ENCODE measurements at places on chromosomes 3 and 15. TPM values are rescaled to one million over a fixed set of nuclear protein-coding genes. Genes with fewer than 3 reads are reported as not detected.

Gene NCEH1
- 24.9 TPM for total RNA-seq

Gene GOLGA8Q
- total RNA-seq, result 3.3 TPM

Gene PSMA4
- total RNA-seq, result 45.8 TPM

Gene IQGAP1
- total RNA-seq, result 354 TPM

Gene ZFAND6
- 86.7 TPM for total RNA-seq

Gene LRRC57
- 12.3 TPM for total RNA-seq

Gene MAP1A
- total RNA-seq, result 12.7 TPM

Gene PLA2G4D
- total RNA-seq, result 0.16 TPM

Gene POLQ
- total RNA-seq, result 0.79 TPM

Gene CCRL2
- total RNA-seq, result 13.9 TPM

DNA sequence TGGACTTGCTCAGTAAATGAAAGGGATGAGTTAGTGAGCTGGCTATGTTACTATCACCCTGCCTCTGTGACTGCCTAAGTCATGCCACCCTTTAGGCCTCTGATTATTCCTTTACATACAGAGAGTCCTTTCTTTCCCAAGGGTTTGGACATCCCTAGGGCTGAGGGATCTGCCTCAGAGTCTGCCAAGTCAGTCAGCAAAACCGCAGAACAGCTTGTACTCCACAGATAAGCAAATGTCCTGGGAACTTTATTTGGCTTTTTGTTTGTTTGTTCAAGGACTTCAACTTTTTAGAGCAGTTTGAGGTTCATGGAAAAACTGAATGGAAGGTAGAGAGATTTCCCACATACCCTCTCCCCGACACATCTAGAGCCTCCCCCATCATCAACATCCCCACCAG is 82.6 kb upstream of the TRIM42 start:
- no peaks in the 10 kb centered on the region for H3K36me3 ChIP-seq
- no peak overlapping the region for H3K27ac ChIP-seq
- H3K27me3 ChIP-seq, result no peaks in the 10 kb centered on the region
- H3K4me3 ChIP-seq, result no peak overlapping the region
- no peak for DNase-seq

DNA sequence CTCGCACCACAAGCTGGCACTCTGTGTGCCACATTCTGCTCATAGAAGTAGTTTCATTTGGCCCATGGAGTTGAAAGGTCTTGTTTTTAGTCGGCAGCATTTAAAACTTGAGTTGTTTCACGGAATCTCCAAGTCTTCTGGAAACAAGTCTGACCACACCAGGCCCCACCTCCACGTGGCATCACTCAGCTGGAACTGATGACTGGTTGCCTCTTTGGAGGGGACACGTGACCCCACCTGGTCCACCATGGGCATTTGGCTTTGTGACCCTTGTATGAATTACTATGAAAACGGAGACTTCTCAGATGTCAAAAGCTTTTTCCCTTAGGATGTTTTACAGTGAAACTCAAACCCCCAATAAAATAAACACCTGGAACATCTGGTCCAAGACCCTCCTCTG is 74.9 kb downstream of the NTRK3 start:
- H3K27me3 ChIP-seq, result no peaks in the 10 kb centered on the region
- no peaks in the 10 kb centered on the region for H3K36me3 ChIP-seq
- H3K4me3 ChIP-seq, result no peak overlapping the region
- H3K27ac ChIP-seq, result no peak overlapping the region
- no peak for DNase-seq

DNA sequence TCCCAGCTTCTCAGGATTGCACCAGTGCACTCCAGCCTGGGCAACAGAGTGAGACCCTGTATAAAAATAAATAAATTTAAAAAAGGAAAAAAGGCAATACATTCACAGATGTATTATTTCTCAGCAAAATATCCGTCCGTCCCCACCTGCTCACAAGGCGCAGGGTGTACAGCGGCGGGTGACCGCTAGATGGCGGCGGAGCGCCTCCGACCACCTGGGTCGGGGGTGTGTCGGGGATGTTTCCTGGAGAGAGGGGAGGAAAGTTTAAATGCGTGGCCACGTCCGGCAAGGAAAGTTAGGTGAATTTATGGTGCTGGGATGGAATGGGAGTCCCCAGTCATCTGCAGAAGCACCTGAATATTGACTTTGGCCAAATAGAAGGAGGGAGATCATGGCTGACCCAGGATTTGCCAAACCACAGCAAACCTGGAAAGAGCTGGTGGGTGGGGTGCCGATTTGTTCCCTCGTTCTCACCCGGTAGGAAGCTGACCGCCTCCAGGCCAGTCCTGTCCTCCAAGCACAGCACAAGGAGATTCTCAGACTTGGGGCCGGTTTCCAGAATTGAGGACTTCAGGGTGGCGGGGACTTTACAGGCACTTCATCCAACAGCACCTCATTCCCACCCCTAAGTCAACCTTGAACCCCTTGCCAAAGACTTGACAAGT is 88.3 kb downstream of the TMEM266 start:
- H3K27me3 ChIP-seq, result peaks cover 8% of the 10 kb centered on the region
- peak; percentile 63 for DNase-seq
- no peak overlapping the region for H3K27ac ChIP-seq
- no peak overlapping the region for H3K4me3 ChIP-seq
- no peaks in the 10 kb centered on the region for H3K36me3 ChIP-seq
- no peaks in the 10 kb centered on the region for H3K4me1 ChIP-seq

DNA sequence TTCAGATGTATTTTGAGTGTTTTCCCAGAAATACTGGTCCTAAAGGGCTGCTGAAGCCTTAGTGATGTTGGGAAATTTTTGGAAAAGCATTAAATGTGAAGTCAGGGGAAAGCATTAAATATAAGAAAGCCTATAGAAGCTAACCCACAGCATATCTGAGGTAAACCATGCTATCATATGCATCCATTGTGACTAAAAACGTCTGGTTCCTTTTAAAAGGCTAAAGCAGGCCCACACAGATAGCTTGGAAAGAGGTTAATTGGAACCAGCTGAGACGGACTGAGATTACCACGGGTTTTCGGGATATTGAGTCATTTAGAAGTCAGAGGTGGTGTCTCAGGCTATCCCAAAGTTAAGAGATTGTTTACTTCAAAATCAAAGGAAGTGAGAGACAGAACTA is 78.2 kb downstream of the CYP19A1 start:
- H3K4me1 ChIP-seq, result no peaks in the 10 kb centered on the region
- H3K27me3 ChIP-seq, result peaks cover 3% of the 10 kb centered on the region
- no peak overlapping the region for H3K4me3 ChIP-seq
- DNase-seq, result no peak

DNA sequence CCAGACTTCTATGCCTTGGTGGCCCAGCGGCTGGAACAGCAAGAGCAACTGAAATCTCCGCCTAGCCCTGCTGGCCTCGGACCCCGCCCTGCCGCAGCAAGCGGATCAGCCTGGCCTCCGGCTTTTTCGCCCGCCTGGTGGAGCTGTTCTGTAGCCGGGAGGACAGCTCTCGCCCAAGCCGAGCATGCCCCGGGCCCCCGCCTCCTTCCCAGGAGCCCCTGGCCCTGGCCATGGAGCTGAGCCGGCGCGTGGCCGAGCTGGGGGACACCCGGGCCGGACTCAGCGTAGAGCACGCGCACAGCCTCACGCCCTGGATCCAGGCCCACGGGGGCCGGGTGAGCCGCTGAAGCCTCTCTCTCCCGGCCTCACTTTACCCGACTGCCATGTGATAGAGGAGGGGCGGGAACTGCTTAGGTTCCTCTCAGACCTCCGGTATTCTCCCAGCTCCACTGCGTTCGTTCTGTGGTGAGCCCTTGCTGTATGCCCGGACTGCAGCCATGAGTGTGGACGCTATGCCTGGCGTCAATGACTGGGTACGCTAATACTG is 24.1 kb upstream of the MRPL3 start:
- no peaks in the 10 kb centered on the region for H3K4me1 ChIP-seq
- no peaks in the 10 kb centered on the region for H3K36me3 ChIP-seq
- peak overlapping the region; percentile 12 for H3K4me3 ChIP-seq

DNA sequence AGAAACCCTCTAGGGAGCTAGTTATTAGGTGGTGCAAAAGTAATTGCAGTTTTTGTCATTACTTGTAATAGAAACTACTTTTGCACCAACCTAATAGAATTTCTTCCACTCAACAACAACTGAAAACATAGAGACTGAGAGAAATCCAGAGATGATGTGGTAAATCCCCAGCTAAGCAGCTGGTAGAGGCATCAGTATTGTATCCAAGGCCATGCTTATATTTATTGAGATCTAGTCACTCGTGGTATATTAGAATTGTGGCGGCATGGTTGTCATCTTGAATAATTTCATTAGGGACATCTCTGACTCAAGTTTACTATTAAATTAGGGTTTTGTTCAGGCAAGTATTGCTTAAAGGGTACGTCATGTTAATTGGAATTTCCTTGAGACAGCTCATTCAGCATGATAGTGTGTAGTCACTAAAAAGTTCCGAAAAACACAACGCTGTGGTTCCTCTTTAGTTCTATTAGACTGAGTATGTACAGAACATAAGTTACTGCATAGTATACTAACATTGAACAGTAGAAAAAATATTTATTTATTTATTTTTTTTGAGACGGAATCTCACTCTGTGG is 35.3 kb downstream of the PAK2 start:
- no peak for DNase-seq
- H3K27ac ChIP-seq, result no peak overlapping the region
- H3K36me3 ChIP-seq, result no peaks in the 10 kb centered on the region
- no peak overlapping the region for H3K4me3 ChIP-seq

DNA sequence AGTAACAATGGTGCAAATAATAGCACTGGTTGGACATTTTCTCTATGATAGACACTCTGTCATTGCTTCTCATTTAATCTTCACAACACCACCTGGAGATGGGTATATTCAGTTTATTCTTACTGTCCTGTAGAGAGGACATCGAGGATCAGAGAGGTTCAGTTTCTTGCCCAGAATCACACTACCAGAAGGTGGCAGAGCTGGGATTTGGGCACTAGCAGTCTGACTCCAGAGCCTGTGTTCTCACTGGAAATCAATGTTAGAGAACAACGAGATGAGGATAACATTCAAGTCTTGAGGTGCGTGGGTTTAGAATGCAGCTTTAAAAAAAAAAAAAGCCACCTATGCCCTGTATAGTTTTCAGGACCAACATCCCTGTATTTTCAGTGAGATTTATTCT is 127.8 kb downstream of the SYNPR start:
- no peak for DNase-seq
- no peak overlapping the region for H3K4me3 ChIP-seq
- no peaks in the 10 kb centered on the region for H3K36me3 ChIP-seq
- no peaks in the 10 kb centered on the region for H3K27me3 ChIP-seq
- H3K4me1 ChIP-seq, result no peaks in the 10 kb centered on the region

DNA sequence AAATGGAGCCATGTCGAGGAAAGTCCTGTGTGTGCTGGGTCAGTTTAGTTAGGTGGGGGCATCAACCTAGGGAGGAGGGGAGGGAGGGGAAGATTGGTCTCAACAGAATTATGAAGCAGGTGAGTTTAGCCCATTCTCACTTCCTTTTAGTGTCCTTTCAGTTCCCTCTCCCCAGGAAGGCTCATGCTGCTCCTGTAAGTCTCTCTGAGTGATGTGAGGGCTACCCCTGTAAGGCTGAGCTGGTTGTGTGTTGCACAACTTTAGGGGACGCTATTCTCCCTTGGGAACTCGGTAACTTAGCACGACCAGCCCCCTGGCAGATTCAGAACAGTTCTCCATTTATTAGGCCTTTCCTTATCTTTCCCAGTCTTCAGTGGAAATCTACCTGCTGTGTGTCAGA is 21.2 kb downstream of the IL5RA start:
- no peak for DNase-seq
- H3K27me3 ChIP-seq, result no peaks in the 10 kb centered on the region
- H3K4me3 ChIP-seq, result no peak overlapping the region
- no peak overlapping the region for H3K27ac ChIP-seq
- H3K36me3 ChIP-seq, result no peaks in the 10 kb centered on the region
- no peaks in the 10 kb centered on the region for H3K4me1 ChIP-seq

DNA sequence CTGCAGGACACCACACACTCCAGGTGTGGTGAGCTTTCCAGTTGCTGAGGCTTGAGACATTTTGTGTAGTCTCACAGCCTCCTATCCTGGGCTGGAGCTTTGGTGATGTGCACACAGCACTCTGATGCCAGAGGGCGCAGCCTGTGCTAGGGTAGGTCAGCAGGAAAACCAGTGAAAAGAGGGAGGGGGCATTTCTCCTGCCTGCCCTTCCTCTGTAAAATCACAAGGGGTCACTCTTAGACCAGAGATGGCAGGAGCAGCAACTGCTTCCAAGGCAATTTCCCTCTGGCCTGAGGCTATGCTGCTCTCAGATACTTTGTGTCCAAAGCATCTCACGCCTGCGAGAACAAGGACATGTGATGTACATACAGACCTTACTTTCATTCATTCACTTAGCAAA is 16.5 kb upstream of the MUSTN1 start:
- H3K4me3 ChIP-seq, result no peak overlapping the region
- no peak for DNase-seq
- H3K27ac ChIP-seq, result no peak overlapping the region
- H3K27me3 ChIP-seq, result no peaks in the 10 kb centered on the region

- no peak overlapping the region for H3K27ac ChIP-seq
- no peaks in the 10 kb centered on the region for H3K27me3 ChIP-seq
- DNase-seq, result peak; percentile 82
- H3K4me3 ChIP-seq, result no peak overlapping the region
- H3K36me3 ChIP-seq, result no peaks in the 10 kb centered on the region
- H3K4me1 ChIP-seq, result peaks cover 23% of the 10 kb centered on the region
These were observed 23.2 kb upstream of the VILL start for GRCh38 chr3:37967260-37967881.

- peak overlapping the region; percentile 56 for H3K27ac ChIP-seq
- no peaks in the 10 kb centered on the region for H3K27me3 ChIP-seq
- no peaks in the 10 kb centered on the region for H3K36me3 ChIP-seq
- no peaks in the 10 kb centered on the region for H3K4me1 ChIP-seq
- peak; percentile 76 for DNase-seq
- H3K4me3 ChIP-seq, result no peak overlapping the region
These were observed 50.6 kb upstream of the SPPL2A start for GRCh38 chr15:50815958-50816590.

DNA sequence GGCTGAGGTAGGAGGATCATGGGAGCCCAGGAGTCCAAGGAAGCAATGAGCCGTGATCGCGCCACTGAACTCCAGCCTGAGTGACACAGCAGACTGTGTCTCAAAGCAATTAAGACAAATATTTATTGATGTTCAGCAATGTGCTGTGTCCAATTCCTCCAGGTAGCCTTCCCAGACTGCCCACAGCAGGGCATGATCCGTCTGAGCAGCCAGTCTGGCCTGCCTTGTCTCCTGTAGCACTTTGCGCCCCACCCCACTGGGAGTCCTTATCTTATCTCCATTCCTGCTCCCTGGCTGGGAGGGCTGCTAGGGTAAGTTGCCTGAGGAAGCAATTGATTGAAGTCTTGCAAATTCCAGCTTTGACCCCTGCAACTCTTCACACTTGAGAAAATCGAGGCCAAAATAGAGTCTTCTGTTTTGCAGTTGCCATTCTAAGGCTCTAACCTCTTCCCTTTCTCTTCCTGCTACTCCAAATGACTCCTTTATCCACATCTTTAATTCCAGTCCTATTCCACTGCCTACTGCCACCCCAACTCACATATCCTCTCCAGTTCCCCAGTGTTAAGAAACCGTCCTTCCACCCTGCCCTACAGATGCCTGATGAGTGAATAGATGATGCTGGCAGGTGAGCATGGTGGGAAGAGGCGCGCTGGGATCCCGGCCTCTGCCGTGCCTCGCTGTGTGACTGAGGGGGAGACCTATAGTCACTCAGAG is 26.9 kb upstream of the LCTL start:
- H3K4me1 ChIP-seq, result no peaks in the 10 kb centered on the region
- H3K36me3 ChIP-seq, result no peaks in the 10 kb centered on the region
- no peak overlapping the region for H3K27ac ChIP-seq
- no peak overlapping the region for H3K4me3 ChIP-seq

- no peaks in the 10 kb centered on the region for H3K36me3 ChIP-seq
- no peaks in the 10 kb centered on the region for H3K4me1 ChIP-seq
- no peaks in the 10 kb centered on the region for H3K27me3 ChIP-seq
- DNase-seq, result no peak
- H3K4me3 ChIP-seq, result no peak overlapping the region
- no peak overlapping the region for H3K27ac ChIP-seq
These were observed 279.4 kb downstream of the RSL24D1 start for GRCh38 chr15:54917312-54917711.
